ENCODE measurements at places on chromosomes 7 and 10.

DNA sequence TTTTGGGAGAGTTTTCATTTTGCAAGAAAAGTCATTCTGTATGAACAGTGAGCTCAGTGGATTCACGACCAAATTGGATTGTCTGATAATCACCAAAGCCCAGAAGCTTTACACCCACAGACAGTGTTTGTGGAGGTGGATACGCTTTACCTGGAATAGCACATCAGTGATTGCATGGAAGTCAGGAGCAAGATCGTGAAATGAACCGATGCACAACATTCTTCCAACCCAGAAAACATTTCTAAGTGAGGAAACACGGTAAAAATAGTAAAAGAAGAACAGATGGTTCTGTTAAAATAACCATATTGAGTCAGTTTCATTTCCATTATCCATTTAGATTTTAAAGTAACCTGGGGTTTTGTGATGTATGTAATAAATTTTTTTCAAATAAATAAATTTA, 478.2 kb upstream of the PFKP start:
- no peak for DNase-seq

- DNase-seq = no peak
Observed at GRCh38 chr10:69407621-69408301, 9.0 kb downstream of the TACR2 start.

DNA sequence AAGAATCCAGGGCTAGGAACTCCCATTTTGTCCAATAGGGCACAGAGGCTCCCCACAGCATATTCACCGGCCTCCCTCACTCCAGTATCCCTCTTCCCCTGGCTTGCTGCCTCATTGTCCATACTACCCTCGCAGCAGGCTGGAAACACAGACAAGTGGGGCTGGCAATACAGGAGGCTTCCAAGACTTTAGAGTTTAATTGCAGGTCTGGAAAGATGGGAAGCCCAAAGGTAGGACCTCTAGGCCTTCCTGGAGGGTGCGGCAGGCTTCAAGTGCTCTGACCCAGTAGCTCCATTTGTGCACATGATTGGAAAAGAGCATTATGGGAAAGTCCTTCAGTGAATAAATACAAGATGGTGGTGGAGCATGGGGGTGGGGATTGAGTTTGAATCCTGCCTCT, 166.7 kb downstream of the EVX1 start:
- no peak for DNase-seq

- DNase-seq = no peak
Observed at GRCh38 chr10:98267894-98268693, at the start of gene LOXL4. Gene LOXL4 (minus strand): TSS chr10:98268194. CDS start chr10:98263019, 5,175 bp downstream.

- DNase-seq = no peak
Observed at GRCh38 chr7:88306590-88307048, at the start of gene STEAP4. Gene STEAP4 (minus strand): TSS chr7:88306894. CDS start chr7:88284269, 22,625 bp downstream.

DNA sequence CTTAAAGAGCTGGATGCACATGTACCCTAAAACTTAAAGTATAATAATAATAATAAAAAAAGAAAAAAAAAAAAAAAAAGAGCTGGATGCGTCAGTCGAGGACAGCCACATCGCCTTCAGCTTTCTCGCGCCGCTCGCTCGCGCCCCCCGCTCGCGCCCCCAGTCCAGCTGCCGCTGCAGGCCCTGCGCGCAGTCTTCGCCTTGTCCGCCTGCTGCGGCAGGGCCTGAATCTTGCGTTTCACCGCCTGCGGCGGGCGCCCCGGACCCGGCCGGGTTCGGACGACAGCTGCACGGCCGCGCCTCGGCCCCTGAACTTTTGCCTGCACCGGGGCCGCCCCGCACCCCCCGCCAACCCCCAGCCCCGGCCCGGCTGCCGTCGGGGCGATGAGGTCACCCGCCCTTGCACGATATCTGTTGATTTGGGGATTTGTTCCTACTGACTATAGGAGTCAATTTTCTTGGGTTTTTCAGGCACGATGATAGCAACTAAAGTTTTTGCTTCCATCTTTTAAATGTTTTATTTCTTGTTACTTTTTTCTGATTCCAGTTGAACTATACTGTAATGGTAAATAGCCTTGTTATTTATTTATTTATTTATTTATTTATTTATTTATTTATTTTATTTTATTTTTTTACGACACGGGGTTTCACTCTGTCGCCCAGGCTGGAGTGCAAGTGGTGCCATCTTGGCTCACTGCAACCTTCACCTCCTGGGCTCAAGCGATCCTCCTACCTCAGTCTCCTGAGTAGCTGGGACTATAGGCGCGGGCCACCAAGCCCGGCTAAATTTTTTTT, 33.5 kb upstream of the CPN1 start:
- DNase-seq = no peak

GRCh38 chr10:50275650-50276235, 24.4 kb upstream of the ASAH2 start:
- no peak for DNase-seq

DNA sequence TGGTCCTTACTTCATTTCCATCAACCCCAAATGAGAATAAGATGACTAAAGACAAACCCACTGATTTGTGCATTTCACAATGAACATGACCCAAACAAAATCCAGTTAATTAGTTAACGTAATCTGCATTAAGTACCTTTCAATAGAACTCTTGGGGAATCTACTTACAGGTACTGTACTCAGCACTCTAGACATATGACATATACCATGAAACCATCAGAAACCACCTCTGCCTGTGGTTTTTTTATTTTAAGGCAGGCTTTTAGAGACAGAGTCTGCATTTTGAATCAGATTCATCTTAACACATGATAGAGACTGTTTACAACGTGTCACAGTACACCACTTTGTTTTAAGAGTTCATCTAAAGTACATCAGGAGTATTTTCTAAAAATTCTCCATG, 168.4 kb downstream of the BTAF1 start:
- no peak for DNase-seq

DNA sequence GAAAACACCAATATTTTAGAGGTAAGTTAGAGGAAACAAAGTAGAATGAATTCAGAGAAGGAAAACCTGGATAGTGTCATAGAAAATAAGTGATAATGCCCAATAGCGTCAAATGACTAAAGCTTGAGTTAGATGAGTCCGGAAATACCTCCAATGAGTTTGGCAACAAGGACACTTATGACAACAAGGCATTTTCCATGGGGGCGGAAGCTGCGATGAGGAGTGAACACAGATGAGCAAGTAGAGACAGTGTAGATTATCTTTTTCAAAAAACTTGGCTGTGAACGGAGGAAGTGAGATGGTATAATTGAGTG, 383 bp upstream of the R3HCC1L start:
- DNase-seq = no peak

- DNase-seq = no peak
Observed at GRCh38 chr7:98872328-98872924, 2.6 kb upstream of the TMEM130 start.

- DNase-seq = no peak
Observed at GRCh38 chr7:7924303-7924702, 44.3 kb upstream of the GLCCI1 start.

GRCh38 chr7:130699686-130700085, 13.3 kb upstream of the TSGA13 start:
- DNase-seq = no peak

DNA sequence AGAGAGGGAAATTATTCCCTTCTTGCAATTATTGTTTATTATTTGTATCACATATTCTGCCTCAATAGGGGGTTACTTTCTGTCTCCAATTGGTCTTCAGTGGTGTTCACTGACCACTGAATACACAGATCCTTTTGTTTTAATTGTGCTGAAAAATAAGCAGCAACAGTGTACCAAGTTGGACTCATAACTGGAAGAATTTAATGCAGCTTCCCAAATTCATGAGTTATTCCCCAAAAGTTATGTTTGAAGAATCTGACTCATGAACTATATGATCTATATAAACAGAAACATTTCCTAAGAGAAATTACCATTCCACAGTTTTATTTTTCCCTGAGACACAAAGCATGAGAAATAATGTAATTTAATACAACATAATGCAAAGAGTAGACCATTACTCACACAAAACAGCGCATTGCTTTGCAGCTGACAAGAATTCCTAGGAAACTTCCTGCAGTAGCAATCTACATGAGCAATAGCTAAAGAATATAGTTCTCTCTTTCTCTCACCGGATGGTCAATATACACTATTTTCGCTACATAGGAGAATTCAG, 479.2 kb downstream of the HTR7 start:
- DNase-seq = no peak

All from T-helper 22 cell (primary cell).